PC-3 (cell line): ENCODE measurements at places on chromosomes 1 and 21. TPM values are rescaled to one million over a fixed set of nuclear protein-coding genes. Genes with fewer than 3 reads are reported as not detected.
A peak's percentile ranks its signal among the peaks of the same experiment; 100 is the strongest.

Gene SPRR2G
- not detected in 2 replicates for total RNA-seq

Gene PWP2
- 8.2 and 17.0 TPM in 2 replicates for total RNA-seq

Gene PFKFB2
- 37.5 and 48.6 TPM in 2 replicates for total RNA-seq

Gene SLC44A3
- 6.3 and 9.2 TPM in 2 replicates for total RNA-seq

Gene SOX13
- 81.9 and 93.1 TPM in 2 replicates for total RNA-seq

Gene CTH
- total RNA-seq: 8.5 and 13.2 TPM in 2 replicates

Gene COL9A2
- 4.4 and 7.0 TPM in 2 replicates for total RNA-seq

Gene HES2
- total RNA-seq: 41.0 and 42.9 TPM in 2 replicates

DNA sequence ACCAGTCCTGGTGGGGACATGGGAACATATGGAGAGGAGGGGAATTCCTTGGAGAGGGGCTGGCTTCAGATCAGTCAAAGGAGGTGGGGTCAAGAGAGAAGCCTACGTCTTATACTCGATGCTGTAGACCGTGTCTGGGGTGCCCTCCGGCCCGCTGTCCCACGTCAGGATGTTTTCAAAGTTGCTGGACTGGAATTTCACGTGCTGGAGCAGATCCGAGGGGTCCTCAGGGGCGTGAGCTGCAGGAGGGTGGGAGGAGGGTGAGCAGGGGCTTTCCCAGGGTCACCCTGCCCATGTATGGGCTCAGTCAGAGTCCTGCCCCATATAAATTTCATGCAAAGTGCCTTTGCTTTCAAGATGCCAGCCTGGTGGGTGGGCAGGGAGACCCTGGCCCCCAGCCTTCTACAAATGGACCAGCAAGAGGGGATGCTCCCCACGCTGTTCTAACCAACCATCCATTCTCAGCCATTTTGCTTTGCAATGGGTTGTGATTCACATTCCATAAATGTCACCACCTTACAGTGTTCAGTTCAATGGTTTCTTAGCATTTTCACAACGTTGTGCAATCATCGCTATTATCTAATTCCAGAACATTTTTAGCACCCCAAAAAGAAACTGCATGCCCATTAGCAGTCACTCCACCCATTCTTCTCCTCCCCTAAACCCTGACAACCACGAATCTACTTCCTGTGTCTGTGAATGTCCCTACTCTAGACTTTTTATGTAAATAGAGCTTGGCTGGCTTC, 4.3 kb downstream of the IL22RA1 start:
- no peak for DNase-seq

GRCh38 chr21:27421654-27422053, 454.8 kb upstream of the ADAMTS5 start:
- DNase-seq: no peak

GRCh38 chr1:210448297-210448892, 119.7 kb downstream of the HHAT start:
- DNase-seq: peak; percentile 73

DNA sequence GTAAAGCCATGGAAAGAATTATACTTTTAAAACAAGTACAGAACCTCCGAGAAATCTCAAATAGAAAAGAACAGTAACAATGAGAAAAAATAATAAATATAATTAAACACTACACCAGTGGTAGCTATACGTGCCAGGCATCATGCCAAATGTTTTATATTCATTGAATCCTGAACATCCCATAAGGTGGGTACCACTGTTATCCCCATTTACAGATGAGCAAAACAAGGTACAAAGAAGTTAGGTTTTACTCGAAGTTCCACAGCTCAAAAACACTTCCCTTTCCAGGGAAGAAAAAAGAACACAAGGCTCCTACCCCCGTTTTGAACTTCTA, 33.4 kb downstream of the JAK1 start:
- DNase-seq: no peak

DNA sequence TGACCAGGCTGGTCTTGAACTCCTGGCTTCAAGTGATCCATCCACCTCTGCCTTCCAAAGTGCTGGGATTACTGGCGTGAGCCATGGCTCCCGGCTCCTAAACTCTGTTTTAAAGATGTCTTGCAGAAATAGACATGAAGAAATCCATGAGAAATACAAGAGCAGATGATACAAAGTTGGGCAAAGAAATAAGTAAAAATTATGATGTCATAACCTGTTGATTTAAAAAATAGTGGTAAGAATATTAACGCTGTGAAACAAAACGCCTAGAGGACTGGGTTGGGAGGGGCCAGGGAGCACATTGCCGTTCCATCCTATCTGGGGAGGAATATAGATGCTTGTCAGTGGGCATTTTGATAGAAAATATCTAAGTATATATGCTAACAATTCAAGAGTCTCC, 1.2 kb upstream of the ITGB2 start:
- DNase-seq: no peak

DNA sequence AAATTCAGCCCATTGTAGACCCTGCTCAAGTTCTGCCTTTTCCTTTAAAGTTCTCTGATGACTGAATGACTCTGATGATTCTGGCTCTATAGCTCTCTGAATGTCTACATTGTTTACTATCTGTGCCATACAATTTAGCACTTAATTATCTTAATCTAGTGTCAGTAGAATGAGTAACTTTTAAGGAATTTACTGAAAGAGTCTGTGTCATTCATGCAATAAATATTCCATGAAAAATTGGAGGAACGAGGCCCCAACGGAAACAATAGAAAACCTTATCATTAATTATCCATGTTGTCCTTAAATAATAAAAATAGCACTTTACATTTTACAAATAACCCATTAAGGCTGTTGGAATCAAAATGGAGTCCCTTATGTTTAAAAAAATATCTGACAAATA, 77.8 kb downstream of the SLC44A5 start:
- DNase-seq: no peak

DNA sequence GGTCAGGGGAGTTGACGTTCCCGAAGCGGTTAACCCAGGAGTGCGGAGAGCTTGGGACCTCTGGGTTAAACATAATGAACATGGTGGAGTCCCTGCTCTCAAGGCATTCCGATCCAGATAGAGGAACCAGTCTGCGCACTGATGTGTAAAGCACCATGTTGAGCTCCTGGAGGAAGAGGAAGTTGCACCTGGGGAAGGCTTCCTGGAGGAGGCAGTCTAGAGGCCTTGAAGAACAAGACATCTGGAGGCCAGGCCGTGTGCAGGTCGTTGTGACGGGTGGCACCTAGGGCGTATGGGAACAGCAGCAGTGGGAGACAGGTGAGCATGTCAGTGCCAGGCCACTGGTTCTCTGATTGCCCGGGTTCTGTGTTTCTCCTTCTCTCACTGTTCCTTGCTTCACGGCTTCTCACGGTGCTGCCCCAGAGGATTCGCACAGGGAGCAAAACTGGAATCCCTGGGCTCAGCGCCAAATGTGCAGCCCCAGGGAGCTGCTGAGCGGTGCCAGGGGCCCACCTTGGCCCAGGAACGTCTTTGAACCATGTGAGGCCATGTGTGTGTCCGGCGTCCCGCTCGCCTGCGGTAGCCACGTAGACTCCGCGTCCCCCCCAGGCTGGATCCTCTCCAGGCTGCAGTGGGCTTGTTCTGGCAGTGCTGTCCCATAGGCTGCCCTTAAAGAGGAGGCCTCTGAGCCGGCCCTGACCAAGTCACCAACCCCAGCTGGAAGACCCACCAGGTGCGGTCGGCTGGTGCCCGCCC, 122.9 kb upstream of the GALNT2 start:
- no peak for DNase-seq

DNA sequence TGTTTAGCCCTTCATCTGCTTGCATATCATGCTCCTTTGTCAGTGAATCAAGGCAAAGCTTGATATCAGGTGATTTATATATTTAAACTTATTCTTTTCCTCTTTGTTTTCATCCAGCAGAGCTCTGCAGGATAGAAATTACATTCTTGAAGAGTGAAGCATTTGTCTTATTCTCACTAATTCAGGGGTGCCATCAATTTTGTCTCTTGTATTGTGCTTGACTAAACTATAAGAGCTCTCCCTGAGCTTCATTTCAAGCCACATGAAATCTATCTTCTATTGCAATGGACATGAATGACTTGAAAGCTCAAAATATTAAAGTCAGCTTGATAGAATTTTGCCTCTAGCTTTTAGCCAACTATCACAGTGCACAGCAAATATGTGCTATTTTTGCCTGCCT, 236.7 kb upstream of the KCTD3 start:
- DNase-seq: no peak

GRCh38 chr1:5798151-5798730, 194.0 kb downstream of the NPHP4 start:
- DNase-seq: no peak

DNA sequence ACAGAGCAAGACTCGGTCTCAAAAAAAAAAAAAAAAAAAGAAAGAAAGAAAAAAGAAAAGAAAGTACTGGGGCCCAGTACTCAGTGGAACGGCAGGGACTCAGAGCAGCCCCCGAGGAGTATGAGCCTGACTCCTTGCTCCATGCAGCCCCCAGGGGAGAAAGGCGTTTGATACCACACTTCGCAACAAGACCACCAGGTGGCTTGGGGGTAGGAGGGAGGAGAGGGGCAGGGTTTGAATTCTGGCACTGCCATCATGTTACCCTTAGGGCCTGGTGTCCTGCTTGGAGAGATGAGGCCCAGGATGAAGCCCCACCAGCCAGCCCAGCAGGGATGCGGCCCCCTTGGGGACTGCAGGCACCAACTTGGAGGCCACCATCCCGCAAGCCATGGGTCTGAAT, 321.3 kb upstream of the VAMP3 start:
- no peak for DNase-seq

DNA sequence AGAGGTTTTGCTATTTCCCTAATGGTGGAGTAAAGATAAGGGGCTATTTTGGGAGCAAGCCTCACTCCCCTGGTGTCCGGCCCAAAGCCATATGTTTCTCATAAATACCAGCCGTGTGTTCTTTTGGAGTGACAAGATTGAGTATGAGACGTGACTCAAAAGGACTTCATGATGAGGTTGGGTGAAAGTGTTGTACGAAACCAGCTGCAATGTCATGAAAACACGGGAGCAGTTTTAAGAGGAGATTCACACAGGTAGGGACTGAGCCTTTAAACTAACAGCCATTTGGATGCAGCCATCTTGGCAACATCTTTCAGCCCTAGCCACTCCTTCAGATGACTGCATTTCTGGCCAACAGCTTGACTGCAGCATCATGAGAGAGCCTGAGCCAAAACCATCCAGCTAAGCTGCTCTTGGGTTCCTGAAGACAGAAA, 532.3 kb upstream of the USP24 start:
- no peak for DNase-seq
